ENCODE measurements at places on chromosomes 16 and 17. TPM values are rescaled to one million over a fixed set of nuclear protein-coding genes. Genes with fewer than 3 reads are reported as not detected.

DNA sequence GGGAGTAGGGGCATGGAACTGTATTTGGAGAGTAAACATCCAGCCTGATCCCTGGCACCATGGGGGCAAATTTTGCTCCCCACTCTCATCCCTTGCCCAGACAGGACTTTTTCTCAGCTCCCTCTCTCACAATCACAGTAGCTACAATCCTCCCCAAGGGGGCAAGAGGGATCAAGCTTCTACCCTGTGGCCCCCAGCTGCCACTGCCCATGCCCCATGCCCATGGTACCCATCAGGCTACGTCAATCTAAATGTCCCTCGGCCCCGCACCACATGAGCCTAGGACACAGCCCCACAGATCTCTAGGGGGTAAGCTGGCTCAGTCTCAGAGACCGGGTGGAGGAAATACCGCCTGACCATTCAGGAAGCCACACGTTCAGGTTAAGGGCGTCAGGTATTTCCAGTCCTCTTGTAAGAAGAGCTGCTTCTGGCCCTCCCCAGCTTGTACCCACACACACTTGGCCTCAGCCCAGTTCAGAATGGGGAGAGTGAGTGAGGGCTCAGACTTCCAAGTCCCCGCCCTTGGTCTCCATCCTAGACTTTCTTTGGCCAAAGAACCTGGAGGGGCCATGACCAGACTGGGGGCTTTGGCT lies 1.8 kb downstream of the CACNB1 start:
- no peaks in the 10 kb centered on the region for H3K27me3 ChIP-seq
- H3K27ac ChIP-seq: peak overlapping the region; percentile 21
- peak overlapping the region; percentile 76 for H3K4me3 ChIP-seq

Gene TBC1D3E
- total RNA-seq: not detected

DNA sequence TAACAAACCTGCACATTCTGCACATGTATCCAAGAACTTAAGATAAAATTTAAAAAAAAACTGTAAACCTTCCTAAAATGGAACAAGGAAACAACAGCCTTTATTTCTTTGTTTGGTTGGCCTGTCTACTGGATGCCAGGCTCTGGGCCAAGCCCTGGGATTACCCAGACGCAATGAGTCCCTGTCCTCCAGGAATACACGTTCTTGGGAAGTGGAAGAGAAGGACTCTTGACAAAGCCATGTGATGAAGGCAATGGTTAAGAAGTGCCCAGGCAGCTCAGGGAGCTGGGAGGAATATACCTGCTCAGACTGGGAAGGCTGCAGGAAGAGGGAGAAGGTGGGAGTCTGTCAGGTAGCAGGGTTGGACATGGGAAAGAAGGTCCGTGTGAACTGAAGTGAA lies 115.4 kb downstream of the AXIN2 start:
- H3K36me3 ChIP-seq: no peaks in the 10 kb centered on the region
- no peaks in the 10 kb centered on the region for H3K4me1 ChIP-seq
- no peak for DNase-seq
- no peak overlapping the region for H3K27ac ChIP-seq
- H3K4me3 ChIP-seq: no peak overlapping the region
- H3K27me3 ChIP-seq: peaks cover 54% of the 10 kb centered on the region

DNA sequence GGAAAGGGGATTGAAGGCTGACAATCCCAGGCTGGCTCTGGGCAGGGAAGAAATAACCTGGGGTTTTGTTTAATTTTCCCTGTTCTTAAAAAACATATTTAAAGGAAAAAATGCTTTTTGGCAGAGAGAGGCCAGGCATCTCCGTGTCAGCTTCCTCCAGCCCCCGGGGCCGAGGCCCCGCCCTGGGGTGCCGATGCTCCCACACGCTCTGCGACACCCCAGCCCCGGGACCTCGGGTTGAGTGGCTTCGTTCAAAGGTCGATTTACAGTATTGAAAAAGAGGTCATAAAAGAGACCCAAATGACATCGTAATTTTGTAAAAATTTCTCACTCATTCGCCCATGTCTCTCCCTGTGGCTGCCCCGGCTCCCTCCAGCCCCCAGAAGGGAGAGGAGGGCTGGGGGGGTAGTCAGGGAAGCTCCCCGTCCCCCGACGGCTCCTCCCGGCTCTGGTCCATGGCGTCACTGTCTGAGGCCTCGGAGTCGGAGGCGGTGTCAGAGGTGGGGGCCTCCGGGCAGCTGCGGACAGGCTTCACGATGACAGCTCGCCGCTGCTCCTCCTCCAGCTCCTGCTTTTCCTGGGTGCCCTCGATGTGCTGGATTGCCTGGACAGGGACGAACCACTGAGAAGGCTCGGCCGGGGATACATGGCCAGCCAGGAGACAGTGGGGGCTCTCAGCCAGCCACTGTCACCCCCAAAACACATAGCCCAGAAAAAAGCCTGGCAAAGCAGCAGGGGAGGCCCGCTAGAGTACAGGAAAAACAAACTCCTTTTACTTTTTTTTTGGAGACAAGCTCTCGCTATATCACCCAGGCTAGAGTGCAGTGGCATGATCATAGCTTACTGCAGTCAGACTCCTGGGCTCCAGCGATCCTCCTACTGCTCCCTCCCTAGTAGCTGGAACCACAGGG lies 14.9 kb downstream of the TFAP4 start:
- H3K4me3 ChIP-seq: no peak overlapping the region
- DNase-seq: no peak
- H3K36me3 ChIP-seq: no peaks in the 10 kb centered on the region
- H3K27me3 ChIP-seq: no peaks in the 10 kb centered on the region
- H3K27ac ChIP-seq: no peak overlapping the region

GRCh38 chr17:10585529-10585928 lies 36.1 kb upstream of the MYH2 start:
- H3K27me3 ChIP-seq: peaks cover 10% of the 10 kb centered on the region
- no peaks in the 10 kb centered on the region for H3K4me1 ChIP-seq

- H3K27me3 ChIP-seq: peaks cover 21% of the 10 kb centered on the region
- H3K36me3 ChIP-seq: no peaks in the 10 kb centered on the region
- H3K4me1 ChIP-seq: no peaks in the 10 kb centered on the region
- H3K27ac ChIP-seq: 0 out of 2 replicates have a peak overlapping the region, but pooled peaks have one; percentile 43
Measured at GRCh38 chr16:88634994-88635670, 3.2 kb upstream of the IL17C start.
